ENCODE measurements at places on chromosomes 2 and 18.

DNA sequence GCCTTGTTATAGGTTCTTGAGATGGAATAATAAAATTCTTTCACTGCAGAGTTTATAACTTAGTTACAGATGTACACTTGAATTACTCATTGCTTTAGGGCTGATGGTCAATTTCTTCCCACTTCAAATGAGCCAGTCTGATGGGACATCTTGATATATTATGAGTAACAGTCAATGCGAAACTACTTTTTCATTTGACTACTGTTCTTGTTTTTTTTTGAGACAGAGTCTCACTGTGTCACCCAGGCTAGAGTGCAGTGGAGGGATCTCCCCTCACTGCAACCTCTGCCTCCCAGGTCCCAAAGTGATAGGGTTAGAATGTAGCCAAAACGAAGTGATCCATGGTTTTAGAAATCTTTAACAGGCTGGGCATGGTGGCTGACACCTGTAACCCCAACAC lies 57.1 kb downstream of the ST3GAL5 start:
- no peak for DNase-seq

DNA sequence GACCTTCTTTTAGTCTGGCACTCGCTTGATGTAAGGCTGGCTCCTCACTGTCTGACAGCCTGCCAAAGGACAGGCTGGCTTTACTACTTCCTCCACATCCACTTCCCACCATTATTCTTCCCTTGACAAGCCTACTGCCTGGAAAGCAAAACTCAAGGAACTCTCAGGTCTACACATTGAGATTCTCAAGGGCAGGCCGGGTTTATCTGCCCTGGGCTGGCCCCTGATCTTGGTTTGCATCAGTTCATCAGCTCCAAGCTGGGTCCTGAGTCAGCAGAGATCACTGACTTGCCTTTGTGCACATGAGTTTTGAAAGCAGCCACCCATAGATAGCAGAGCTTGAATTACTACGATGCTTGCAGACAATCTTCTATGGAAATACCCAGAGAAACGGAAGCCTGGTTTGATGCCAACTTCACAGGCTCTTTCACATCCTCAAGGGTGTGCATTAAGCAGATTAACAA lies 53.9 kb downstream of the KCTD18 start:
- peak; percentile 34 for DNase-seq

DNA sequence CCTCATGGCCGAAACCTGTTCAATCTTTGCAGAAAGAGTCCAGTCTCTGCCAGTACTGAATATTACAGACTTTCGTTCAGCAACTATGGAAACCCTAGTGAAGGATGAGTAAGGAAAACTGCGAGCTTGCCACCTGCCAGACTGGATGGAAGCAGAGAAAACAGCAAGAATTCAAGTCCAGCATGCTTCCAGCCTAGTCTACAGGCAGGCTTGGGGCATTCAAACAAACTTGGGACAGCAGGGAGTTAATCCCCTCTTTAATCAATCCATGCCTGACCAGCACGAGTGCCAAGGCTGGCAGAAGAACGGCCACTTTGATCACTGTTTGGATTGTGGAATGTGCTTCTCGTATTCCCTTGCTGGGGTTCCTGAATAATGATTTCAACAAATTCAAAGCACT lies 145.2 kb downstream of the EPHA4 start:
- DNase-seq: peak; percentile 62

GRCh38 chr18:34695310-34695709 lies 14.8 kb upstream of the DTNA start:
- DNase-seq: peak; percentile 9

- DNase-seq: peak; percentile 20
These were observed 201.0 kb downstream of the NDUFA10 start for GRCh38 chr2:239824046-239824694.

DNA sequence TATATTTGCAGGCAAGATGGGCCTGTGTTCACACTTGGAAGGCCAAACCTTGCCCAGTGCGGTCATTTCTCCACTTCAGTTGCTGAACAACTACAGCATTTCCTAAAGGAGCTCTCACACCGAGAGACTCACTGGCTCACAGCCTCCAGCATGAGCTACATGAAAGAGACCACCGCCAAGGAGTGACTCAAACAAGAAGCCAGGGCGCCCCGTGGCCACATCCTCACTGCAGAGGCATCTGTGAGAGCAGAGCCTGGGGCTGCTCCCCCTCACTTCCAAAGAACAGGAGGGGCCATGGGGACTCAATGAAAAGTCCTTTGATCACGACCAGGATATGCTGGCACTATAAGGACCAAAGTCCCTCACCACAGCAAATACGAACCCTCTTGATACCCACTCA lies 50.0 kb downstream of the TMEM163 start:
- no peak for DNase-seq

DNA sequence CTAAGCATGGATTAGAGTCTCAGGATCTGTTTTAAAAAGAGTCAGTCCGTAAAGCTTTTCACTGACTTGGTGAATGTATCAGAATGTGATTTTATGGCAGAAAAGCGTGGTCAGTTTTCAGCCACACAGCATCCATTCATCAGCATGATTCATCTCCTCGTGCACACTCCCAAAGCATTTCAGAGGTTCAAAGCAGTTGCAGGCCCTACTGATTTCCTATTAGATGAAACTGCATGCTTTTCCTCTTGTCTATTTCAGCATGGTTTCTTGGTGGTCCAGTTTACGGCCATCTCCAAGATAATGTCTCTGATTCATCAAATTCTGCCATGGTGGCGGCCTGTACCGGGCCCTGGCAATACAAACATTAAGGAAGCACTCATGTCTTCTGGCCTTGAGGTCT lies 4.8 kb upstream of the PARD6G start:
- no peak for DNase-seq

DNA sequence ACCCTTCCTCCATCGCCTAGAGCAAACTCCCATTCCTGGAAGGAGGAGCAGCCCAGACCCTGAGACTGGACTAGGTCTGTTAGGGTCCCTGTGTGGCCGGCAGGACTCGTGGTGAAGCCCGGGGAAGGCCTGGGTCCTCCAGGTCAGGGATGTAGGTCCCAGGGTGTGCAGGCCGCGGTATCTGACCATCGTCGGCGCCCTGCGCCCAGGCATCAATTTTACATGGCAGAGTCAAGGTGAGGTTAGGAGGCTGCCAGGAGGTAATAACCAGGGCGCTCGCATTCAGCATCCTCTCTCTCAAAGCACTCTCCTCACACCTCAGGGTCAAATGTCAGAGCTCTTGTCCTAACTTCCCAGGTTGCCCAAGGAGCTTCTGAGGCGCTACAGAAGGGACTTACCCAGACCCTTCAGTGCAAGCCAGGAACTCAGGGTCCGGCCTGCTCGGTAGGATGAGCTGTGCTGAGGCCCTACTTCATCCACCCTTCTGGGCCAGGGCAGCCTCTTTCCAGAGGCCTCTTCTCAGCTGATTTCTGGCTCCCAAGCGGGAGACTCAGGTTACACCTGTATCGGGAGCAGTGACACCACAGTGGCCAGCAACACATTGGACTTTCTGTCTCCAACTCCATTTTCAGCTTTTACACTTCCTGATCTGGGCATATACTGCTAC lies 628 bp downstream of the SH2D6 start:
- no peak for DNase-seq

- no peak for DNase-seq
These were observed 141.0 kb downstream of the FMNL2 start for GRCh38 chr2:152475982-152476381.

DNA sequence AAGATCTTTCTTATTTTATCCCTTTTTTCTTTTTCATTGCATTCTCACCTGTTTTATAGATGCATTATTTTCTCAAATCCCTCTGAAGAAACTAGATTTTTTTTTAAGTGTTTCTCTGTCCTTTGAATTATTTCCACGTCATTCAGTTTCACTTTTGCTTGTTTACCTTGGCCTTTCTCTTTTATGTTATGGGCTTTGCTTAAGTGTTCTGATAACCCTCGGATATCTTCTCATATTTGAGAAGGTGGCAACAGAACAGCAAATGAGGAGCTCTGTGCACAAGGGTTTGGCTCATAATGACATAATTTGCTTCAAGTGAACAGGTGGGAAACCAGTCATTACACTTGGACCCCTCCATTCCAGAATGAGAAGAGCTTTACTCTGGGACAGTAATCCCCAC lies 111.9 kb downstream of the C1D start:
- DNase-seq: peak; percentile 39

- DNase-seq: no peak
These were observed 60.9 kb downstream of the LDLRAD4 start for GRCh38 chr18:13279181-13280069.

GRCh38 chr2:187319441-187320108 lies 128.5 kb downstream of the CALCRL start:
- DNase-seq: no peak

DNA sequence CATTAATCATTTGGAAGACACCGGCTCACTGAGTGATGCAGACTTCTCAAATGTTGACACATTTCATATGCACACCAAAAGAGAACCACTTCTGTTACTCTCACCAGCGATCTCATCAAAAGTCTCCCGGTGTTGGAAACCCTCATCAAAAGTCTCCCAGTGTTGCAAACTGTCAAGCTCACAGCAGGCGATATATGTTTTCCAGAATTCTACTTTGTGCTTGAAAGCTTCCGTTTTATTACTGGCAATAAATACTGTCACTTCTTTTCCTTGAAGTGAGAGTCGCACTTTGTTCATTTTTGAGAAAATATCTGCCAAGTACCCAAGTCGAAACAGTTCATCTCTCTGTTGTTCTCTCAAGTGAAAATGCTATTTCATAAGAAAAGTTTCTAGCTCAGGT lies 20.5 kb downstream of the MLPH start:
- DNase-seq: no peak

GRCh38 chr18:6478121-6478520 lies 63.4 kb upstream of the L3MBTL4 start:
- no peak for DNase-seq

- no peak for DNase-seq
These were observed 2.7 kb upstream of the TGIF1 start for GRCh38 chr18:3447068-3447894.

DNA sequence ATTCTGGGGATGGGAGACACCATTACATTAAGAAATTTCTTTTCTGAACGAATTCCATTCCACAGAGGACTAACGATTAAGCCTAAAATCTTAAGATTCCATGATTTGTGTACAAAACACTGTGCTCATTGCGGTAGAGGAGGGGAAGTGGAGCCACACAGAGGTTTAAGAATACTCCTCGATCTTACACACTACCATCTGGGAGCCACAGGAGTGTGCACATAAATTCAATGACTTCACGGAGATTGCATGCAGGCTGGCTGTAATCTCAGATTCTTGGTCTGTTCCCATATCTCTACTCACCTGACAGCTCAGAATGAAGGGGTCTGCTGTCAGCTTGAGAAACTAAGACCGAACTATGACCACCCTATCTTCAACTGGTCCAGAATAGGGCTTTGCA lies 762 bp downstream of the VPS4B start:
- DNase-seq: no peak

GRCh38 chr2:99480390-99480789 lies 9.4 kb downstream of the REV1 start:
- DNase-seq: no peak

GRCh38 chr2:189337656-189338055 lies 103.6 kb upstream of the WDR75 start:
- no peak for DNase-seq

- no peak for DNase-seq
These were observed 280.9 kb upstream of the RAB6C start for GRCh38 chr2:129698593-129698992.

- DNase-seq: peak; percentile 84
These were observed 114.1 kb upstream of the NDUFV2 start for GRCh38 chr18:8988260-8988871.

DNA sequence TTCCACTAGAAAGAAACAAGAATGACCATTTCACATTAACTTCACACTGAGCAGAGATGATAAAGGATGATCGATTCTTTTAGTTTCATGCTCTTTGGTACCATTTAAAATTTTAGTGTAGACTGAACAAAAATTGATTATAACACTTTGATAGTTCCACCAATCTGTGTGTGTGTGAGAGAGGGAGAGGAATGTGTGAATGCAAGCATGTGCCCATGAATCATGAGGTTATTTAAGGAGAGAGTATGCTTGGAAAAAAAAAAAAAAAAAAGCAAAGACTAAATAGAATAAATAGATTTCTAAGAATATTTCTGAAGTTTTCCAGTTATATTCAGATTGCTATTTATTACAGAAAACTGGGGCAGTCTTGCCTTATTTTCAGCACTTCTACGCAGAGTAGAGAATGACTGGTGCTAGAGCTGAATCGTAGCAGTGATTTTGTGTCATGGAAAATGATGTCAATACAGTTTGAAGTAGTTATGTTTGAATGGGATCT lies 900.8 kb downstream of the SLC4A3 start:
- no peak for DNase-seq

GRCh38 chr2:241951316-241951700 lies 81.8 kb downstream of the RTP5 start:
- DNase-seq: no peak

DNA sequence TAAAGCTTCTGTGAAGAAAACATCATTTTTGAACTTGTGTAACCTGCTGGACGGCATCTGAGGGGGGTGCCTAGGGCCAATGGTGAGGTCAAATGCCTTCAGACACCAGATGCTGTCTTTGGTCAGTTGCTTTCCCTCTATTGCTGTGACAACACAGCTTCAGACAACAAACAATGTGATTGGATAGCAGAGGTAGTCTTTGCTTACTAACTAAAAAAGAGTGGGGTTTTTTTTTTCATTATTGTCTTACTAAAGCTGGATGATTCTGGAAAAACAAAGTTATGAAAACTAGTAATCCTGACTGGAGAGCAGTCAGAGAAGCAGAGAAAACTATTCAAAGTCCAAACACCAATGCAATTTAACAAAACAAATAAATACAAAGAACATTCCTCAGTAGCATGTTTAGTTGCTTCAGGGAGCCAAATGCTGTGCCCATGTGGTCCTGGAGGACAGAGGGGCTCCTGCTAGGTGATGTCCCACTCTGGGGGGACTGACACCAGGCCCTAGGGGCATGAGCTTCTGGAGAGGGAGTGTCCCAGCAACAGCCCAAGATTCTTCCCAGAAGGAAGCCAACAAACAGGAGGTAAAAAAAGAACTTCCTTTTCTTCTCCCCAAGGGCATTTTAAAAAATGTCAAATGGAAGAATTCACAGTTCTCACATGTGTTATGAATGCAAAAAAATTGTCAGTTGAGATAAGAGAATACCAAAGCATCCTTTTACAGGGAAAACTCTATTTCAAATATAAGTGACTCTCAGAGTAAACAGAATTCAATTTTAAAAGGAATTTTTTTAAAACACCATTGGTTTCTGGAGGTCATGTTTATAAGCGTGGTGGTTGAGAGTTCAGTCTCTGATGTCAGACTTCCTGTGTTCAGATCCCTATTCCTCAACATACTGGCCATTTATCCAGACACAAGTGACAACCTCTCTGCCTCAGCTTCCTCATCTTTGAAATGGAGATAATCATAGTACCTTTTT lies 181.1 kb upstream of the PGAP1 start:
- no peak for DNase-seq

Measured in NCI-H82 (cell line).